Naive thymus-derived CD4-positive, alpha-beta T cell (primary cell): ENCODE measurements at places on chromosomes 1 and 21.

DNA sequence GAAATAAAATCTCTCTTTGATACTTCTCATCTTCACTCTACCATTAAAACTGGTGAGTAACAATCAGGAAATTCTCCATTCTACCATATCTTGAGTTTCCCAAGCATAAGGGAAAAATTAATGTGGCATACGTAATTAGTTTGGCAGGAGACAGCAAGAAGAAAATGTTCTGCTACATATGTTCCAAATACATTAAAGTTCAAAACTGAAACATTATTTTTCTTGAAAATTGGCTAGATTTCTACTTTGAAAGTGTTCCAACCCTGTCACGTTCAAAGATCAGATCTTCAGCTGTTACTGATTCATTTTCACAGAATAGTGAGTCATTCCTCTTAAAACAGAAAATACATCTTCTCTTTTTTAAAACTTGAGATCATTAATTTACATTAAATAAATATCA is 48.5 kb downstream of the PIGK start:
- DNase-seq, result no peak

GRCh38 chr1:25103164-25103795 is 129.0 kb downstream of the SYF2 start:
- no peak for DNase-seq

- DNase-seq, result no peak
Observed at GRCh38 chr1:23563755-23564374, 4.6 kb upstream of the ID3 start.

GRCh38 chr1:19387045-19387467 is 74.9 kb downstream of the SLC66A1 start:
- no peak for DNase-seq

GRCh38 chr1:58577654-58578030 is 590 bp upstream of the TACSTD2 start:
- no peak for DNase-seq

GRCh38 chr1:214979191-214979590 is 103.3 kb upstream of the KCNK2 start:
- no peak for DNase-seq

DNA sequence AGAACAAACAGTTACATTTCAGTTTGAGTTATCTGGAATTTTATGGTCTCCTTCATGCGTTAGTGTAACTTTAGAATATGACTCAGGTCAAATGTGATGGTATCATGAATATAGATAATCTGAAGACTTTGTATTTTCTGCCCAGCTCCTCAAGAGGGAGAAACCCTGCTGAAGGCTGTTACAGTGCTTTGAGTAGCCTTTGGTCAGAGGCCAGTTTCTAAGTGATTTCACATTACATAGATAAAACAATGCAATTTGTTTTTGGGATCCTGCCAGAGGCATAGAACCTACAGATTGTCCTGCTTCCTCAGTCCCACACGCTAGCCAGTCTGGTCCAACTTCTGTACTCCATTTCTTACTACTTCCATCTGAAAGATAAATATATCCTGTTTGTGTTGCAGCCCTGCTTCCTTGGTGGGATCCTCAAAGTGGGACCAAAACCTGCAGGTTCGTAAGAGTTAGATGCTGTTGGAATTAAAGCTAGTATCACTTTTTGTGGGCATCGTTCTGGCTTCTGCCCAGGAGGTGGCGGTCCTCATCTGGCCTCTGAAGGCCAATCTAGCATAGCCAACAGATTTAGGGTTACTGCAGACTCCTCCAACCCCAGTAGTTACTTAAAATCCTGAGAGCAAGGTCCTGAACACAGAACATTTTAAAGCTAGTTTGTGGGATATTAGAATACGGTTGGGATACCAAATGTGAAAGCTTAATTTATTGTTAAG is 645.8 kb upstream of the USP24 start:
- DNase-seq, result no peak

DNA sequence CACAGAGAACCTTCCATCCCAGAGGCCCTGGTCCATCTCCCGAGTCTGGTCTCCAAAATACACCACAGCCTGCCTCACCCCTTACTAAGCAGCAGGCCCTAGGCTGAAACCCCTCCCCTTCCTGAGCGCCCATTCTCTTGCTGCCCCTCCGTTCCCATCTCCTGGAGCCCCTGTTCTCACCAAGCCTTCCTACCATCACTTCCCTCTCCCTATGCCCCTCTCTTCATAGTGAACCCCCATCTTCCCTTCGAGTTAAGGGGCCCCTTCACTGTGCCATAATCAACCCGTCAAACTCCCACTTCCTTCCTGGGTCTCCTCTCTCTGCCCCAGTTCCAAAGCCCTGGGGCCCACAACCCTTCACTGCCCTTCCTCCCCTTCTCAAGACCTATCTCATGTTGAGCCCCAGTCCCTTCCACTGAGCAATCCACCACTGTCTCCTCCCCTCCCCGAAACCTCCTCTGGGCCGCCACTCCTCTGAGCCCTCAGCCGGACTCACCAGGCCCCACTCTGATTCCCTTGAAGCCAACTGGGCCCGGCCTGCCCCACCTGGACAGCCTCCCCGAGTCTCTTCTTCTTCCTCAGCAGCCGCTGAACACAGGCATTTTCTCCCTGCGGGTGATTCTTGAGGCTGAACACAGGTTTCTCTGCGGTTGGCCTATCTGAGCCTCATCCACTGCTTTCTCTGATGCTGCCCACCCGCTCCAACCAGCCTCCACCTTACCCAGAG is 42.2 kb upstream of the WASF2 start:
- no peak for DNase-seq

DNA sequence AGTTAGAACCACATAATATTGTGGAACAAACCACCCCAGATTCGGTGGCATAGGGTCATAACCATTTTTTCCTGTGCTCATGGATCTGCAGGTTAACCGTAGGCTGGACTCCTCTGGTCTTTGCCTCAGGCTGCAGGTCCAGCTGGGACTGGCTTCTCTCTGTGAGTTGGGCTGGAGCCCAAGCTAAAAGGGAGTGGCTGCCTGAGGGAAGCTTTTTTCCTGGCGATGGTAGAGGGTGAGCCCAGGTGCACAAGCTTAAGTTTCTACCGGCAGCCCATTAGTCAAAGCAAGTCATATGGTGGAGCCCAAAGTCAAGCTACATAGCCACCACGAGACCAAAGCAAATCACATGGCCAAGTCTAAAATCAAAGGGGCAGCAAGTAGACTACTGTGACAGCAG is 13.8 kb downstream of the EPHX4 start:
- DNase-seq, result no peak

DNA sequence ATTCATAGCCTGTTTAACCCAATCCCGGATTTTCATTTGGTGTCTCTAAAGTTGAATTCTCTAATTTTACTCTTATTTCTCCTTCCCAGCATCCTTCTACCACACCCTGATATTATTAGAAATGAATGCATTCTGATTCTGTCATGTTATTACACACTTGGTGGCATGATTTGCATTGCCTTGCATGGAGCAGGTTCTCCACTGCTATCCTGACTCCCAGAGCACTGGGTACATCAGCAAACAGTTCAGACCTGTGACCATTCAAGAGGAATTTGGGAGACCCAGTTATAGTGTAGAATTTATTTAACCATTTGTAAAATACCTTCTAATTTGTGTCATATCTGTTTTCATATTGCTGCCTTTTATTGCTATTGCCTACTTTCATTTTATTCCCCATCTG is 2.6 kb downstream of the LRRC8B start:
- no peak for DNase-seq

DNA sequence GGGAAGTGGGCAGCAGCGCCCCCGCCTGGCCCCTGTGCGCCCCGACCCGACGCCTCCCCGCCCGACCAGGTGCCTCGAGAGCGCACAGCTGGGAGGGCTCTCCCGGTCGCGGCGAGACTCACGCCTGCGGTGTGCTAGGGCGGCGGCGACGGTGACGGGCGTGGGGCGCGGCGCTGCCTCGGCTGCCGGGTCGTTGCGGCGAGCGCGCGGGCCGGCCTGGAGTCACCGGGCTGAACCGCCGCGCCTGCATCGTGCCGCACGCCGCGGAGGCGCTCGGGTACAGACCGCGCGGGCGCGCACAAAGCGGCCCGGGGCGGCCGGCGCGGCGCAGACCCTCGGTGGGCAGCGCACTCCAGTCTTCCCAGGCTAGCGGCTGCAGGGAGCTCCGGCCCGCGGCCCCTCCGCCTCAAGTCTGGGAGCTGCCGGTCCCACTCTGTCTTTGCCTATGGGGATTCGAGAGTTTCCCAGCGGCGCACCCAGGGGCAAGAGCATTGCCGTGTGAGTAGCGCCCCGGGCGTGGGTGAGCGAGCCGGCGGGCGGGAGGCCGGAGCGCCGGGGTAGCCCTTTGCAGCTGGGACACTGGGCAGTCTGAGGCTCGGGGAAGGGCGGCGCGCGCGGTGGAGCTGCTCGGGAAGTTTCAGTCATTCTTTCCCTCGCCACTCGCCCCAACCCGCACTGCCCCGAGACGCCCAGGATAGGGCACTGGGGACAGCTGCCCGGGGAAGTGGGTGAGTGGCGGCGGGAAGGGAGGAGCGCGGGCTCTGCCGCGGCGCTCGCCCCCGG is at the start of gene SLC35F3:
Gene SLC35F3 (plus strand): TSS at position 44 of the 783 bp plus-strand sequence.
- DNase-seq, result no peak

- DNase-seq, result no peak
Observed at GRCh38 chr1:109181085-109181806, 32.5 kb upstream of the SARS1 start.

DNA sequence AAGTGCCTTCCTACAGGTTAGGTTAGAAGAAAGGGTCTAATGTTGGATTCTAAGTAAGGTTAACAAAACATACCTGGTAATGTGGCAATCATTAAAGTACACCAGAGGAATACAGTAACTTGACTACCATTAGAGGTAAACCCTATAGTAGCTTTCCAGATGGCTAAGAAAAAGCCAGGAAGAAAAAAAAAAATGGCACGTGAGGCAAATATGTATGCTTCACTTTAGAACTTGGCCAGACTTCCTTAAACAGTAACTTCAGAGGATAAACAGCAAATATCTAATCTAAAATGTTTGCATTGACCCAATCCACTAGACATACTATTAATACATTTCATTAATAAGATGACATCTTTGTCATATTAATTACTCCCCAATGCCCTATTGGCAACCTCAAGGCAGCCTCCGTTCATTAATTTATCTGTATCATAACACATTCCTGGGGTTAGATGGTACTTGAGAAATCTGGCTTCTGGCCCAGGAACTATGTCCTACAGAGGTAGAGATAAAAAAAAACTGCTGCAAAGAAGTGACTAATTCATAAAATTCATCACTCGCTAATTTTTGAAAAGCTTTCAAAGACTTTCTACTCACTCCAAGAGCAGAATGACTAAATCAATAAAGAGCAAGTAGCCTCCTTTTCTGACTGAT is 5.8 kb downstream of the DCAF8 start:
- DNase-seq, result no peak

DNA sequence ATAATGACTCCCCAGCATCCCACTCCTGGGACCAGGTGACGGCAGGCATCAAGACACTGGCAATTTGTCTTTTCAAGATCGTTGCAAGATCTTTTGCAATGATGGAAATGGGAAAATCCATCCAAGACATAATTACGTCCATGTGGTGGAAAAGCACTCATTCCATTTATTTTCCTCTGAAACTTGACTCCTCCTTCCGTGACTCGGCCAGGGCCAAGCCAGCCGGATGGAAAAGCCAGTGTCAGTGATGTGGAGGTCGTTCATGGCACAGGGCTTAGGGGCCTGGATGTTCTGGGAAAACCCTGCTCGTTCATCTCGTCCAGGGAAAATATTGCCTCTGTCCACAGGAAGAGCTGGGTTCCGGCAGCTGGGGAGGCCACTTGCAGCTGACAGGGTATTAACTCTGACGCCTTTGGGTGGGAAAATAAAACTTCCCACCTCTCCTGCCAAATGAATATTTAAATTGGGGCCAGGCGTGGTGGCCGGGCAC is 46.2 kb downstream of the C1orf198 start:
- no peak for DNase-seq

GRCh38 chr21:19781881-19782652 is 1216.1 kb upstream of the NCAM2 start:
- no peak for DNase-seq

- DNase-seq, result no peak
Observed at GRCh38 chr21:45085700-45086099, 11.3 kb downstream of the ADARB1 start.

- no peak for DNase-seq
Observed at GRCh38 chr1:215835951-215836350, 268.8 kb downstream of the KCTD3 start.
